ENCODE measurements at places on chromosomes 11 and 22. TPM values are rescaled to one million over a fixed set of nuclear protein-coding genes. Genes with fewer than 3 reads are reported as not detected.

The MUC6 gene
- total RNA-seq: 1.9 TPM

The OSBP2 gene
- 9.5 TPM for total RNA-seq

The MAPK8IP2 gene
- 7.7 TPM for total RNA-seq

The FZD4 gene
- total RNA-seq: 9.3 TPM

The SESN3 gene
- total RNA-seq: 80.2 TPM

The CADM1 gene
- 147 TPM for total RNA-seq

The NPTXR gene
- 4.7 TPM for total RNA-seq

The CD81 gene
- total RNA-seq: 171 TPM

The CST6 gene
- not detected for total RNA-seq

The TRIM34 gene
- 2.0 TPM for total RNA-seq

The NAGA gene
- 17.2 TPM for total RNA-seq

The DDX25 gene
- 3.8 TPM for total RNA-seq

DNA sequence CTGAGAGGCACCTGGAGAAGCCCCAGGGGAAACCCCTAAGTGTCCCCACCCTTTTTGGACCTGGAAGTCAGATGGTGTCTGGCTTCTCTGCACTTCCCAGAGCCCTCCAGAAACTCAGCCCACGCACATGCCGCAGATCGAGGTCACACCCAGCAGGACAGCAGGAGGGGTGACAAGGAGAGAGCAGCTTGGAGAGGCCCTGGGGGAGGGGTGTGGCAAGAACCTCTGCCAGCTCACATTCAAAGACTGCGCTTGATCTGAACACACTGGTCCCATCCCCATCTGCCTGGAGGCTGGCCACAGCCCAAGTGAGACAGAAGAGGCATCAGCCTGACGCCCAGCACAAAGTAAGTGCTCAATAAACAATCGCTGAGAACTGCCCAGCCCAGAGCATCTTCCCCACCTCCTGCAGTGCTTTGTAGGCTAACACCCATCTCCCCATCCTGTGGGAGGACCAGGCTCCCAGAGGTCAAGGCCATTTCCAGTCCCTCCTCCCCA lies 21.4 kb downstream of the TMPRSS6 start:
- no peak for DNase-seq

DNA sequence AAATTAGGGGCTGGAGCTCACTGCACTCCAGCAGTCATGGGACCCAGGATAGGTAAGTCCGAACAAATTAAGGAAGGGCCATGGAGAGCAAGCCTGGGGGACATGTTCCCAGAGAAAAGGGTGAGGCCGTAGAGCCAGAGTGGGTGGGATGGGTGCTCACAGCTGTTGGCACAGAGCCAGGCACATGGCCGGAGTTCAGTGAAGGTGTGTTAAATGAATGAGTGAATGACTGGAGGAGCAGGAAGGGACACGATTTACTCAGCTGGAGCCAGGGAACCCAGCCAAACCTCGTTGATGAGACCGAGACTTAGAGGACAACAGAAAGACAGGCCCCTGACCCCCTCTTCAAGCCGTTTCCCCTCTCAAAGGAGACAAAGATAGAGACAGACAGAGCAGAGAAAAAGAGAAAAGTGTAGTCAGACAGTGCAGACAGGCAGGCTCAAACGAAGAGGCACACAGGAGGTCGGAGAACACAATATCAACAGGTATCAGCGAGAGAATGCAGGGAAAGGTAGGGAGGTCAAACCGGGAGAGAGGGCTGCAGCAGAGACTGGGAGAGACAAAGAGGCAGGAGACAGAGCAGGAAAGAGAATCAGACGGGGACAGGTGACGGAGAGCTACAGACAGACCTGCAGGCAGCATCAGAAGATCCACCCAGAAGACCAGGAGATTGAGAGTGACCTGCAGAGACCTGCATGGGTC lies 590 bp downstream of the SLCO2B1 start:
- DNase-seq: no peak

- DNase-seq: no peak
These were observed 86.4 kb upstream of the TMEM45B start for GRCh38 chr11:129729216-129729615.

- DNase-seq: no peak
These were observed 936.7 kb downstream of the BRD1 start for GRCh38 chr22:48890693-48891554.

- DNase-seq: no peak
These were observed 18.9 kb downstream of the AP1B1 start for GRCh38 chr22:29369460-29369859.

DNA sequence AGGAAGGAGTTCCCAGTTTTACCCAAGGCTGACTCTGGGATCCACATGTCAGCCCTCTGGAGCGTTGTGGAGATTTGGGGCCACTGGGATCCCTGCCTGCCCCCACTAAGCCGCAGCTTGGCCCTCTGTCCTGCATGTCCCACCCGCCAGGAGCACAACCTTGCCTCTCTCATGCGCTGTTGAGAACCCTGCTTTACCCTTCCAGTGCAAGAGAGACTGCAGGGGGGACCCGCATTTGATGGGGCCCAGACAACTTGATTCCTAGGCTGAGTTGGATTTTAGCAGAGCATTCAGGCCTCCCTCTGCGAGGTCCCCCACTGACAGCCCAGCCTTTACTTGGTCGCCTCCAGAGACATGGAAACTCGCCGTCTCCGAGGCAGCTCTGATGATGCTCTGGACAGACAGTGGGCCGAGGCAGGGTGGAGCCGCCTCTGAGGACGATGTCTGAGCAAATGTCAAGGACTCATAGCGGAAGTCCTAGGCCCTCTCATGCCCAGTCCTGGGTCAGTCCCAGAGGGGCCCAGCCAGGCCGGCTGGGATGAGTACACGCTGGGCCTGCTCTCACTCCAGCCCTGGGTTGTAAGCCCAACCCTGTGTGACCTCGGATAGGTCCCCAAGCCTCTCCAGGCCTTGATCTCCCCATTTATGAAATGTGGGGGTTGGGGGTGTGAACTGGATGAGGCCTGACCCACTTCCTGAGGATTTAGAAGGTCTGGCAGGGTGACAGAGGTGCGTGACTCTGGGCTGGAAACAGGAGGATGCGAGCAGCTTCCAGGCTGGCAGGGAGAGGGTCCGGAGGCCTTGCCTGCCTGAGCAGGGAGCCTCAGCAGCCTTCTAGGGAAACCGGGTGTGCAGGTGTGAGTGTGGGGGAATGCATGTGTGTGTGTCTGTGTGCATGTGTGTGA lies 630 bp downstream of the CD5 start:
- no peak for DNase-seq

DNA sequence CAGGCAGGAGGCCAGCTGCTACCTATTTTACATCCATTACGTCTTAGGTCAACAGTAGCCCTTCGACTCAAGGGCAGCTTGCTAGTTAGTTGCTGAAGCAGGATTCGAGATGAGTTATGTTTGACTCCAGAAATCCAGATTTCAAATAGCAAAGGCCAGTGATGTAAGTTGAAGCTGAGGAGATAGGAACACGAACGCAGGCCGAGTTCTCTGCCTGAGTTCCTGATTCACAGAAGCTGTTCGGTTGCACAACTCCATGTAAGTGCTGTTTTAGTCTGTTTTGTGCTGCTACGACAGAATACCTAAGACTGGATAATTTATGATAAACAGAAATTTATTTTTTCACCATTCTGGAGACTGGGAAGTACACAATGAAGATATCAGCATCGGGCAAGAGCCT lies 111.2 kb downstream of the SLC1A2 start:
- no peak for DNase-seq

DNA sequence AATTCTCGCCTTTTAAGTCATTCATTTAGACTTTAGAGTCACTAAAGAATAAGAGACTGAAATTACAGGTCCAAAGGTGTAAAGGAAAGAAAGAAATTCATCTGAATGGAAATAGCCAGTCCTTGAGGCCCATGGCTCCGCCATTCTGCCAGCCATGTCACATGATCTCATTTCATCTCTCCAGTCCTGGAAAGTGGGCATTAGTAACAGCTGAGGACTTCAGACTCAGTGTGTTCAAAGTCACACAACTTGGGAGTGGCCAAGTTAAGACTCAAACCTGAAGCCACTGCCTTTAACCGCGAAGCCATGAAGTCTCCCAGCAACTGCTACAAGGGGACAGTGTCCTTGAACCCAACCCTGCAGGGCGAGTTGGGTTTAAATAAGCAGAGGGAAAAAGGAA lies 103.7 kb downstream of the PRR5L start:
- no peak for DNase-seq

DNA sequence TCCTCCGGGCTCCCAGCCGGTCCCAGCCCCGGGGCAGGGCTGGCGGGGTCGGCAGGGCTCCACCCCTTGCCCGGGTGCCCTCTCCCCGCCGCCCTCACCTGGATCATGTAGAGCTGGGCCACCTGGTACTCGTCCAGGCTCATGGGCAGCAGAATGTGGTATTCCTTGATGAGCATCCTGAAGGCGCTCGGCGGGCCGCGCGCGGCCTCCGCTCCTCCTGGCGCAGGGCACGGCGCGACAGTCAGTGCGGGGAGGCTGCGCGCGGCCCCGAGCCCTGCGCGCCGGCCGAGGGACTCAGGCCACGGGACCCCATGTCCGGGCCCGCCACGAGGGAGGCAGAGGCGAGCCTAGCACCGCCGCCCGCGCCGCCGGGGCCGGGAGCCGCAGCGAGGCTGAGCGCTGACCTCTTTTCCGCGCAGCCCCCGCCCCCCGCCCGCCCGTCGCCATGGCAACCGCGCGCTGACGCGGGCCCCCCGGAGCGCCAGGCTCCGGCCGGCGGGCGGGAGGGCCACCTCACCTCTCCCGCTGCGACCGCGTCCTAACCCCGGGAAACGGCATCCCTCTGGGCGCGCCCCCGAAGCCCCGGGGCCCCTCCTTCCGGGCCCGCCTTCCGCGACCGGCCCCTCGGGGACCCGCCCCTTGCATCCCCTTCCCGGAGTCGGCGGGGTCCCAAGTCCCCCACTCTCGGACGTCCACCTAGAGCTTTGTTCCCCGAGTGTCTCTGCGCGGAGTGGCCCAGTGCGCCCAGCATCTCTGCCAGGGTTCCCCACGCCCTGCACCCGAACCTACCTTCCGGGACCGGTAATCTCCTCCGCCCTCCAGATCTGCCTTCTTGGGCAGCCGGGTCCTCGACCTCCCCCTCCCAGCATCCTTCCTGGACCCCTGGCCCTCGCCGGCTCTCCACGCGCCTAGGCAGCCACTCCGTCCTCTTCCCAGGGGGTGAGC lies 886 bp downstream of the PITPNM1 start:
- DNase-seq: peak; percentile 44

GRCh38 chr11:44977493-44977984 lies 26.9 kb upstream of the TP53I11 start:
- DNase-seq: no peak

GRCh38 chr11:47980907-47981621 lies 705 bp downstream of the PTPRJ start:
- DNase-seq: peak; percentile 63

DNA sequence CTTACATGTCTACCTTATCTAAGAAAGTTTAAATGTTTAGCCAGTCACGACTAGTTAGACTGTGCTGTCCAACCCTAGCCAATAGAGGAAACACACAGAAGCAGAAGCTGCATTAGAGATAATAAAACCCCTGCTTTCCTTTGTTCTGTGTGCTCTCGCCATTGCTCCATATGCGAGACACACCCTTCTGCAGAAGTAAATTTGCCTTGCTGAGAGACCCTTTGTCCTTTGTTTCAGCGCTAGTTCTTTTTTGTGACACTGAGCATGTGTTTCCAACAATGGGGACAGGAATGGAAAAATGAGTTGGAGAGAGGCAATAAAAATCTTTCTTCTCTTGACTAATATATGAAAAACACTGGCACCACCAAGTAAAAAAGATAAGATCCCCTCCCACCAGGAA lies 18.1 kb upstream of the MS4A4E start:
- DNase-seq: no peak

DNA sequence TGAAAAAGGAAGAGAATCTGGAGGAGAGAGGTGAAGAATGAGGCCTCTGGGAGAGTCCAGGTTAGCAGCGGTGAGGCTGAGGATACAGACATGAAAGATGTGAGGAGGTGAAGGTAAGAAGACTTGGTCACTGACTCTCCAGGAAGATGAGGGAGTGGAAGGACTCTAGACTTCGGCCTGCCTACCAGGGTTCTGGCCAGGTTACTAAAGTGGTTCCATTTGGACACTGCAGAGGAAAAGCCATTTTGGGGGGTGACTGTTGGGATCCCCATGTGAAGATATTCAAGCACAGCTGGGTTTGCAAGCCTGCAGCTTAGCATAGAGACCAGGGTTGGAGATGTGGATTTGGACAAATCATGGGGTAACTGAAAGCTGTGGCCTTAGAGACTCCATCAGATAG lies 7.8 kb downstream of the DCHS1 start:
- no peak for DNase-seq

- no peak for DNase-seq
These were observed 142.7 kb upstream of the CTSC start for GRCh38 chr11:88480223-88480622.

DNA sequence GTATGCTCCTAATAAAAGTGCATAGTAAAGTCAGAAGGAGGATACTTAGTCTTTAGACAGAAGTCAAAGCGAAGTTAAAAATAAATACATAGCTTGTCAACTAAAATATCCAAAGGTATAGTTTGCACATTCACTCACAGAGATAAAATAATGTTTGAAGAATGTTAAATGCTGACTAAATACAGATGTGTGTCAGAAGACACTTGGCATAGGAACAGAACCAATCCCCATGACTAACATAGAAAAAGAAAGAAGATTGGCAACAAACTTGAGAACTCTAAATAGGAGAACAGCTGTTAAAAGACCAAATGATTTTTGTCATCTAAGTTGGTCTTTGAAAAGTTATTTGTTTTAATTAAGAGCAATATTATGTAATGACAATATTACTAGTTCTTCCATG lies 1172.1 kb upstream of the RAG2 start:
- DNase-seq: no peak

- no peak for DNase-seq
These were observed 721.7 kb downstream of the JRKL start for GRCh38 chr11:97111559-97111958.

DNA sequence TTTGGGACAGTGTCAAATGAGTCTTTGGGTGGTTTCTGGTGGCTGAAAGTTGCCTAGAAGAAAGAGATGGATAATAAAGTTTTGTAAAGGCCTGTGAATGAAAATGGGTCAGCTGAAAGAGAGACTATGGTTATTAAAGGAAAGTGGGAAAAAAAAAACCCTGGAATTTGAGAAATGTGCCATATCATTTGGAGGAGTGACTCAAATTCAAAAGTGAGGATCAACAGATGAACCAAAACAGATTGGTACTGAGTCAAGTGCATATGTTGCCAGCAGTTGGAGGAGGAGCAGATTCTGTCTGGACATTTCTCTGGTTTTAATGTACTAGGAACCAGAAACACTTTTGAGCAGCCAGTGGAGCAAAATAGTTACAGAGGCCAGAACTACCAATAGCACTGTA lies 339.8 kb downstream of the KCNA4 start:
- DNase-seq: no peak

GRCh38 chr11:33017478-33017877 lies 1.8 kb downstream of the DEPDC7 start:
- no peak for DNase-seq

DNA sequence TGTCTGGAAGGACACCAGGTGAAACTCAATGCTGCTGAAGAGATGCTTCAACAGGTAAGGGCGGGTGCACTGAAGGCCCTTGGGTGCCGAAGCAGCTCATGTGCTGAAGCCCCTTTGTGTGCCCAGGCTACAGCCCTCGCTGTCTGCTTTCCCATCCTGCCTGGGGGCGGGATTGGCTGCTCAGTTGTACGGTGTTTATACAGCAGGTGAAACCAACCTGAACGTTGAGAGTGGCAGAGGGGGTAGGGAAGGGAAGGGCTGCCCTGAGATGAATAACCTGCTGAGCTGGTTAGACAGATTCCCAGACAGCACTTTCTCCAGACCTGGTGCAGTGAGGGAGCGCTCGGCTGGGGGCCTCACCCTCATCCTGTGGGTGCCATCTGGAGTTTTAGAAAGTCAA lies 75.7 kb downstream of the CYB5R2 start:
- peak; percentile 33 for DNase-seq
